ENCODE measurements at places on chromosomes 4 and X.
A peak's percentile ranks its signal among the peaks of the same experiment; 100 is the strongest.

- no peak for DNase-seq
Measured at GRCh38 chr4:170080496-170080895, 9.3 kb downstream of the AADAT start.

GRCh38 chr4:94582517-94582916, 130.8 kb downstream of the PDLIM5 start:
- DNase-seq, result no peak

DNA sequence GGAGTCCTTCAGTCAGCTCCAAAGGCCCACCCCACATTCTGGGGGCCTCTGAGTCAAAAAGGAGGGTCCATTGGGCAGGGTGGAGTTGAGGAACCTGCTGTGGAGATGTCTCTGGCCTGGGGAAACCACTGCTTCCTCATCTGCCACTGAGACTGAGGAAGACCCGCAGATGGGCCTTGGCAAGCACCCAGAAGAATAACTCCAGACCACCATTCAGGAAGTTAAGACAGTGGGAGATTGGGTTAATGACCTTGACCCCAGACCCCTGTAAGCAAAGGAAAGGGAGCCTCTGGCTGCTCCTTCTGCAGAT, 8.1 kb upstream of the HSD17B10 start:
- no peak for DNase-seq

GRCh38 chr4:7382634-7383014, 52.1 kb downstream of the PSAPL1 start:
- DNase-seq, result no peak

- DNase-seq, result no peak
Measured at GRCh38 chr4:106854569-106855351, 181.4 kb downstream of the DKK2 start.

- no peak for DNase-seq
Measured at GRCh38 chr4:183350317-183351071, 28.3 kb upstream of the CLDN24 start.

GRCh38 chrX:111181951-111182350, 86.0 kb downstream of the PAK3 start:
- DNase-seq, result no peak

- no peak for DNase-seq
Measured at GRCh38 chrX:107978707-107979307, 3.4 kb downstream of the TEX13B start.

DNA sequence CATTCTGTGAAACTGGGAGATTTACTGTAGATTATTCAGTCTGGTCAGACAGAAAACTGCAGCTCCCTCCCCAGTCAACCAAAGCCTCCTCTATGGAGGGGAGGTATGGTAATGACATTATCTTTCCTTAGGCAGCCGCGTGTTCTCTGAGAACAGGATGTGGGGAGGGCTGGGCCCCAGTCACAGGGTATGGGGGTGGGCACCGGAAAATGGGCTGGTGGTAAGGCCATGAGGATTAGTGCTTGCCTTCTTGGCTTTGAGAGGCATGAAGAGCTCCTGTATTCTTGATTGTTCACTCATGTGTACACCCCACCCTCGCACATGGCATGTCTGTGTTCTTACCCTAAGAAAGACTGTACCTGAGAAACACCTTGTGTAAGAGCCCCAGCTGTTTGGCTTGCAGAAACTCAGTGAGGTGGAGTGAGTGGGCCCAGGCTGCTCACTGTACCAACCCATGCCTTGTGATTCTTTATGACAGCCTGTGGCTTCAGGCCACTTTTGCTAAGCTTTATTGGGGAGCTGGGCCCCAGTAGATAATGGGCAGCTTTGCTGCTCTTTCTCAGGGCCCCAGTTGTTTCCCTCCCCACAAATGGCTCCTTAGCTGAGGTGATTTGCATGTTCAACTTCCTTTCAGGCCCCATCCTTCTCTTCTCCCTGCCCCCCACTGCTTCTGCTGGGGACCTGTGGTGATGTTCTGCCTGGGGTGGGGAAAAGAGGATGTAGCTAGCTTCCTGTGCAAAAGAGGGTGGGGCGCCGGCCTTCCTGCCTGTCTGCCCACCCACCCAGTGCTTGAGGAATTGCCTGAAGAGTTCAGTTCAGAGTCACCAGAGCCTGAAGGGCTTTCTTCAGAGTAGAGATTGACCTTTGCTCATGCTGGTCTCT, 30.7 kb downstream of the MSN start:
- no peak for DNase-seq

GRCh38 chrX:87621697-87622096, 104.1 kb downstream of the KLHL4 start:
- DNase-seq, result no peak

- DNase-seq, result peak; percentile 57
Measured at GRCh38 chr4:150010525-150011126, 67.6 kb upstream of the DCLK2 start.

- DNase-seq, result no peak
Measured at GRCh38 chr4:175339100-175339707, 421.0 kb downstream of the ADAM29 start.

DNA sequence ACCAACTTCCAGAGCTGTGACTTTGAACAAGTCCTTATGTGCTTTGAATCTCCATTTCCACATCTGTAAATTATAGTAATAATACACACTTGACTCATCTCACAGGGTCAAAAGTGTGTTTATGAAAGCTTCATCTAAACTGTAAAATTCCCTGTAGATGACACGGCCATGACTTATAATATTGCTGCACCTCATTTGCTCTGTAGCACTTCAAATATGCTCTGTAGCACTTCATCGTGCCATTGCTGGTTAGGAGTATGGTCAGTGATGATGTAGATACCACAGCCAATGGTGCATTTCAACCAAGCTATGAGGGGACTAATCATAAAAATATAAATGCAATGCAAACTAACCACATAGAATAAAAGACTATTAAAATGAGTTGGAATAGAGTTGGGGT, 318.6 kb downstream of the ANK2 start:
- no peak for DNase-seq

DNA sequence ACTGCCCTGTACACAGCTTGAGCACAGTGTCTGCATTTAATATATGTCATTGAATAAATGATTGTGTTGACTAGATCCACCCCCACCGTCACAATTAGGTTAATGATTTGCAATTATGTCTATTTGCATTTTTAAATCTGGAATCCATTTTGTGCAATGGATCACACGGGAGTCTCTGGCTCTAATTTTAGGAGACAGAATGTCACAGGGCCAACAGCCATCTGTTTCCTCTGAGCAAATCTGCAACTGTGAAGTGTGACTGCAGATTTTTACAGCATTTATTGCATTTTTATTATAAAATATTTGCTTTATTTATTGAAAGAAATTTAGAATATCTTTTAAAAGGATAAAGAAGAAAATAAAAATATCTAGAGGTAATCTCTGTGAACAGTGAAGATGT, 316.8 kb downstream of the HS3ST1 start:
- DNase-seq, result no peak

GRCh38 chr4:109015413-109015810, 252.6 kb upstream of the ETNPPL start:
- no peak for DNase-seq

GRCh38 chr4:37837446-37837845, 11.0 kb downstream of the PGM2 start:
- peak; percentile 89 for DNase-seq

DNA sequence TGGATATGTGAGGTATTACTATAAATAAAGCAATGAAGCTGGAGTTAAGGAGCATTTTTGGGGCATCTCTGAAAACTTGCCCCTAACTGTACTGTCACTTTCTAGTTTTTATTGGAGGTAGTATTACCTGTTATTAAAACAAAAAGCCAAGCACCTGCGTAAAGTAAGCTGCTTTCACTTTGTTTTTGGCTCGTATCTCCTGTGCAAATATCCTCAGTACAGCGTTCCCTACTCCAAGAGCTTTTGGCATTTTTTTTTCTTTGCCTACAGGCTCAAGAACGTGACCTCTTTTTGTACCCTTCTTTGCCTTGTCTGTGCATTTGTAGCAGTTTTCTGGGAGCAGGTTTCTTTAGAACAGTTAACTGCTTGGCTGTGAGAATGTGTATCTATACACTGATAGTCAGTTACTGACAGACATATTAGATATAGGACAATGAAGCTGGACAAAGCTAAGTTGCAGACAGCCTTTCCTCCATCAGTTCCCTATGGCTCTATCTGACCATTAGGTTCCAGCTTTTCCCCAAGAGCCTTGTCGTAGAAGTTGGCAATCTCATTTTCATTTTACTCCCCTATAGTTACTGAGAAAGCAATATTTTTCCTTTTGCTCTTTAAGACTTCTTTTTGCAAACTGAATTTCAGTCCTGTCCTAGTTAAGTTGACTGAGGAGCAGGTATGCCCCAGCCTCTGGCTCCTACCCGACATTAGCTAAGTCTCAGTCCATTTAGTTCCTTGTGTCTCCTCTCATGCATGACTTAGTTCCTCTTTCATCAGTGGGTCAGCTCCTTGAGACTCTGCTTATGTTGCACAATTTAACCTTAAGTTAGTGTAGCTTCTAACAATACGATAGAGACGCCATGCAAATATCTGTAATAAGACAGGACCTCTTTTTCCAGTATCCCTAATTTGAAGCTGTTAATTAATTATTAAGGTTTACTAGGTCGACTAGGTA, 71.5 kb upstream of the HPRT1 start:
- DNase-seq, result no peak

GRCh38 chr4:8547108-8547911, 32.9 kb upstream of the GPR78 start:
- no peak for DNase-seq

DNA sequence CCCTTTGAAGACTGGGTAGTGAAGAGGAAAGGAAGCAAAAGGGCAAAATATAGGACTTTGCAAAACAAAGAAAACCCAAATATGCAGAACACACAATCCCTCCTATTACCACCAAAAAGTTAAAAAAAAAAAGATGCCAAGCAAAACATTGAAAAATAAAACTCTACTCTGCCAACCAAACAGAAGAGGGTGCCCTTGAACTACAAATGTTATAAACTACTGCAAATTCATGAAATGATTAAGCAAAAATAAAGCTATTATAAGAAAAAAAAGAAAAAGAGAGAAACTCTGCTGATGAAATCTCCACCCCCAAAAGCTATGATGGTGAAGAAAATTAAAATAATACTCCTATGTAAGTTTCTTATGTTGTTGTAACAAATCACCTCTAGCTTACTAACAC, 168.5 kb upstream of the STK26 start:
- no peak for DNase-seq

- DNase-seq, result no peak
Measured at GRCh38 chr4:168716406-168717129, 219.7 kb downstream of the PALLD start.

DNA sequence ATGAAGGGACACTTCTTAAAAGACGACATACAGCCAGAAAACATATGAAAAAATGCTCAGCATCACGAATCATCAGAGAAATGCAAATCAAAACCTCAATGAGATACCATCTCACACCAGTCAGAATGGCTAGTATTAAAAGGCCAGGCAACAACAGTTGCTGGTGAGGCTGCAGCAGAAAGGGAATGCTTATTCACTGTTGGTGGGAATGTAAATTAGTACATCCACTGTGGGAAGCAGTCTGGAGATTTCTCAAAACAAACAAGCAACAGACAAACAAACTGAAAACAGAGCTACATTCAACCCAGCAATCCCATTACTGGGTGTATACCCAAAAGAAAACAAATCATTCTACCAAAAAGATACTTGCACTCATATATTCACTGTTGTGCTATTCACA, 197.9 kb downstream of the EVC2 start:
- DNase-seq, result no peak

DNA sequence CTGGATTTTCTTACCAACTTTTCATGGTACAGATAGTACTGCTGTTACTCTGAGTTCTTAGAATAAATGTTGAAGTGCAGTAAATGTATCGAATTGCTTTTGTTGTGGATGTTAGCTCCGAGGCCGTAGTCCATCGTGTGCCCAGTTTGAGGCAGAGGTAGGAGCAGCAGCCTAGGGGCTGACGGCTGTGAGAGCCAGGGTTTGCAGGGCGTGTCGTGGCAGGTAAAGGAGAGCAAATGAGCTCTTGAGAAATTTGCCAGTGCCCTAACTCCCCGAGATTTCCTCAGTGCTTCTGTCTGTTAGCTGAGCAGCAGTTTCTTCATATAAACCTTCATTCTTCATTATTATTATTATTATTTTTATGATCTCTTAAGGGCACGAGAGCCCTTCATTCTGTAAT, 21.6 kb downstream of the PRIMPOL start:
- DNase-seq, result no peak

DNA sequence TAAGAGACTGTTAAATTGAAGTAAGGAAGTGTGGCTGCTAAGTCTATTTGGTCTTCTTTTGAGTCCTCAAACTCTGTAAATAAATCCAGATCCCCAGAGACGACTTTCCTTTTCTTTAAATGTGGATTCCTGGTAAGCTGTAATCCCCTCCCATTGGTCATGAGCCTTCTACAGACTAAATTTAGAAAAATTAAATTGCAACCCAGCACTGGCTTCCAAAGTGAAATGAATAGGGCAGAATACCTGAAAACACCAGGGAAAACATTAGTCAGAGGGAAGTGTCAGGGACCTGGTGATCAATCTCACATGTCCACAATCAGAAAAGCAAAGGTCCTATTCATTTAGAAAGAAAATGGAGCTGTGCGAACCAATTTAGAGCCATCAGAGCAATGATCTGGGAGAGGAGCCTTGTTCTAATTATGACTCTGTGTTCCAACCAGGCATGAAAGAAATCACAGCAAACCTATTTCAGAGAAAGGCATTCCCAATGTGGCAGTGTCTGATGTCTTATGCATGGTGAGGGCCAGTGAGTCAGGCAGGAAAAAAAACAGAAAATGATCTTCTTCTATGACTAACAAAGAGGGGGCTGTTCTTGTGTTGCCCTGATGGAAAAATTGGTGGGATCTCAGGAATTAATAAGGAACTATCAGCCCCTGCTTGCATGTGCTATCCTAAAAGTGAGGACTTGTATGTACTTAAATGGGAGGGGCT, 19.8 kb upstream of the CCDC149 start:
- no peak for DNase-seq

DNA sequence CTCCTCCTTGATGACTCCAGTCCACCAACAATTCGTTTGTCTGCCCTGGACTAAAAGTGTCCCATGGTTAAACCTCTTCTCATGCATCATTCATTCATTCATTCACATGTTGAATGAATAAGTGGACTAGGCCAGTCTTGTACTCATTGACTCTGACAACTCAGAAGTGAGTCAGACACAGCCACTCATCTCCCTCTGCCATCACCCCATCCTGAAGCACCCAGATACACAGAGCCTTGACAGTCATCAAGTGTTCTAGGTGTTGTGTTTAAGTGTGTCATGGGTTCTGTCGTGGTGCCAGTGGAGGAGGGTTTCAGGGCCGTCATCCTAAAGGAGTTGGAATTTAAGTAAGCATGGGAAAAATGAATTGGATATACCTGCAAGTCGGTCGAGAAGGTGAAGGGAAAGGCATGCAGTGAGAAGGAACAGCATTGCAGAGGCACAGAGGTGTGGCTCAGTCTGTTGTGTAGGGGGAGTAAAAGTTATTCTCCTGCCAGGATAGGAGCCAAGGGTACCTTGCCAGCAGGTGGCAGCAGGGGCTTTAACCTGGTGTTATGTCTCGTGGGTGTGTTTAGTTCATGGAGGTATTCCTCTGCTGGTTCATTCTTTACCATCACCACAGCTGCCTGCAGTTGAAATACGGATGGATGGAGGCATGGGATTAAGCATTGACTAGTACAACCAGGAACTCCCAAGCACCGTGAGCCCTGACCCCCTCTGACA, 18.3 kb downstream of the MAGED2 start:
- DNase-seq, result no peak
